ENCODE measurements at places on chromosomes 7 and 10. TPM values are rescaled to one million over a fixed set of nuclear protein-coding genes. Genes with fewer than 3 reads are reported as not detected.

DNA sequence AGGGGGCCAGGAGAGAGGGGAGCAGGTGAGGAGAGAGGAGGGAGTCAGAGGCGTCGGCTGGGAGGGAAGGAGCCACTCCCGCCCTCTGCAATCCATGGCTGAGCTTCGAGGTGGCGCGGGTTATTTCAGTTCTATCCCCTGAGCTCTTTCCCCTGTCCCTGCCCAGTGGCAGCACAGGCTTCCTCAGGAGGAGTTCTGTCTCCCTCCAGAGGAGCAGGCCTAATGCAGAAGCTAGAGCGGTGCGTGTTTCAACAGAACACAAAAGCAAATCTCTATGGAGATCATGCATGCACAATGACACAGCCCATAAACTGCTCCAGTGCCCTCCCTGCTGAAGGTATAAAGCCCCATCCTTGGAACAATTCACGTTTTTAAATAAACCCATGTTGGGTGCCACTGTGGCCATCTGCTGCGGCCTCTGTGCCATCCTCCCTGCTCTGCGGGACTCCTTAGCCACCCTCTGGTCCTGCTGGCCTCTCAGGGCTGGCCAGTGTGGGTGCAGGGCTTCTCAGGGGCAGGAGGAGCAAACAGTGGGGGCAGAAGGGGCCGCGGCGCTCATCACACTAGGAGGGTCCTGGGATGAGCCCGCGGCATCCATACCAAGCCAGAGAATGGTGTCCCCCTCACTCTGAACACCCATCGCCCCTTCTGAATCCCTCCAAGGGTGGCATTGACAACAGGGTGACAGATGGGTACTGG is 192.6 kb upstream of the LYZL2 start:
- no peak for DNase-seq

GRCh38 chr7:119761776-119762175 is 511.2 kb upstream of the KCND2 start:
- no peak for DNase-seq

- DNase-seq = no peak
Measured at GRCh38 chr10:107548301-107548700, 383.8 kb upstream of the SORCS1 start.

- no peak for DNase-seq
Measured at GRCh38 chr10:83965473-83965872, 173.8 kb upstream of the GHITM start.

GRCh38 chr10:51257511-51258248 is 183.4 kb downstream of the PRKG1 start:
- DNase-seq = no peak

DNA sequence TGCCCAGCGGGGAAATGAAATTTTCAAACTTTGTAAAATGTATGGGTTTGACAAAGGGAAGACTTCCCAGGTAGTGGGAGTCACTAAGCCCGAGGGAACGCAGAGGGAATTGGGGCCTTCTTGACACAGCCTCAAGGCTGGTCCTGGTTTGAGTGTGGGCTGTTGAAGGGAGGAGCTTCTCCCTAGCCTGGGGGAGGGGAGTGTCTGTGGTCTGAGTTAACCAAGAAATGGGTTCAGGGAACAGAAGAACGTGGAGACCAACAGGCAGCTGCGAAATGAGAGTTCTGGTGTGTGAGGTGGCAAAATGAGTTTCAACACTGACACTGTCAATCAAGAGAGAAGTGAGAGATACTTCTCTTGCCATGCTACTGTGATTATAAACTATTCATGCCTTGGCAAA is 32.7 kb upstream of the BAMBI start:
- no peak for DNase-seq

DNA sequence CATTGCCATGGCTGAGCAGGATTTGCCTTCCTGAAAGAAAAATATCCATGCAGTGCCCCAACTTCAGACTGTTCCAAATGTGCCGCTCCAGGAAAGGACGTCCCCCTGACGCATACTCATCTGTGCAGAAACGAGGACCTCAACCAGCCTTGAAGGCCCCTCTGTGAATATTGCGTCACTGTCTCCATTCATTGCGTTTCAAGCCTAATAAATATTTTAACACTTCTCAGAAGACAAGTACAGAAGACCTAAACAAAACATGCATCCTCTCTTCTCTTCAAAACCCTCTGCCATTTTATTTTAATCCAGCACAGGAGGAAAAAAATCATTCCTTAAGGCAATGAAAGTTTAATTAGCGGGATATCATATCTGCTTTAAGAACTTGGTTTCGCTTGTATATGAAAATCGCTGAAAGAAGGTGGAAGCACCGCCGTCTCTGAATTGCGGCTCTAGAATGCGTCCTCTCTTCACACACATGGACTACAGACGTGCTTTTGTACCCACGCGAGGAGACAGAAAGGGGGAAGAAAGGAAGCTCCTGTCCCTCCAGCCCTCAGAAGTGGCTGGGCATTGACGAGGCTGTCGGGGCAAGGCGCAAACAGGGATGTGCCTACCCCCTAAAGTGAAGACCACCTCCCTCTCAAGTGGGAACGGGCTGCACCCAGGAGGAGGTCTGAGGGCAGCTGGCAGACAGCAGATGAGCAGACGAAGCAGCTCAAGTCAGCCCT is 36.8 kb downstream of the RGS10 start:
- no peak for DNase-seq

DNA sequence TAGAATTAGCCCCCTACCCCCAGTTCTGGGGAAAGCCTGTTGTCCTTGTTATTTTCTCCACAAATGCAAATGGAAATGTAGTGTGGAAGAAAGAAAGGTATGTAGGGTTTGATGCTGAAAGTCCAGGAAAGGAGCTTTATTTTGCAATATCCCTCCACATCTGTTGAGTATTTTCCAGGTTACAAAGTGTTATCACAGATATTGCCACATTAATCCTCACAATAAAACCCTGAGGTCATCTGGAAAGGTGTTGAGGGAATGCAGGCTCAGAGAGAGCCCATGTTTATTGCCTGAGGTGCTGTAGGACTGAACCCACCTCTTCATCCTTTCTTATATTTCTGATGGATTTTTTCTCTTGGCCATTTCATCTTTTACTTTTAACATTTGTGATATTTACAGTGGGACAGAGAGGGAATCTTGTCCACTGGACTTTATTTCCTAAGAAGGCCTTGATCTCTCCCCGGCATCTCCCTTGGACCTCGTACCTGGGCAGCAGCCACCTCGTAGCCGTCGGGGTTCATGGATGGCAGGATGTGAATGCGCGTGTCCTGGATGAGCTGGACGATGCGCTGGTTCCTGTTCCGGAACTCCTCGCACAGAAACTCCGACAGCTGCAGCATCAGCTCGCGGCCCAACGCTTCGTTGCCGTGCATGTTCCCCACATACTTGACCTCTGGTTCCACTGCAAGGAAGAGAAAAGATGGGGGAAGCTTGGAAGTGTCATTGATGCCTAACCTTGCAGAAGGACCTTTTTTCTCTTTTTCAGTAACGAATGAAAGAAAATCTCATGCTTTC is 6.0 kb downstream of the CPN1 start:
- DNase-seq = no peak

The CALD1 gene
- 34.3 TPM for polyA plus RNA-seq

The NEURL1 gene
- polyA plus RNA-seq = 0.52 TPM

The RP9 gene
- 11.0 TPM for polyA plus RNA-seq

Data from H1 (cell line).